ENCODE measurements at places on chromosomes 4 and X.

GRCh38 chr4:4818415-4819212 lies 40.9 kb upstream of the MSX1 start:
- no peak for DNase-seq

GRCh38 chr4:1208266-1208961 lies 36.0 kb upstream of the SPON2 start:
- peak; percentile 42 for DNase-seq

- no peak for DNase-seq
These were observed 312.0 kb downstream of the PDGFC start for GRCh38 chr4:156659570-156659969.

GRCh38 chr4:82900066-82900410 lies 497 bp upstream of the THAP9 start:
- DNase-seq = no peak

GRCh38 chr4:173233857-173234256 lies 65.2 kb downstream of the GALNT7 start:
- no peak for DNase-seq

DNA sequence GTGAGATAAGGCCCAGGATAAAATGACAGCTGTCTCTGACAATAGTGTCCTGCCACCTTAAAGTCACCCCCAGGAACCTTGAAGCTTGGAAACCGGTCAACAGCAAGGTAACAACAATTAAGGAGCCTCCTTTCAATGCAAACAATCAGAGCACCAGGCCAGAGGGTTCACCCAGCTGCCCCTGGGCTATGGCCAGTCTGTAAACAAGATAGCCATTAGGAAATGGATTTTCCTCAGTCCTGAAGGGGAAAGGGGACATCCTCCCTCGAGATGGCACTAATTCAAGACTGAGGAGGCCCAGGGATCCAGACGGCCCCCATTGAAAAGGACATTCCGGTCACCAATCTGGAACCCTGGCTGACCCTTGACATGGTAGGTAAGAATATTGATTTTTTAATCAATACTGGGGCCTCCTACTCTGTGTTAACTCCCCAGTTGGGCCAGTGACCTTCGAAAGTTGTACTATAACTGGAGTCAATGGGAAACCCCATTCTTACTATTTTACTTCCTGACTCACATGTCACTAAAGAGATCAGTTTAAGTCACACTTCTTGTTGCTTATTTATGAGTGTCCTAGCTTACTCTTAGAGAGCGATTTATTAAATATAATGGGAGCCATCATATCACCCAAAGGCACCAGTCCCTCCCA lies 61.7 kb upstream of the CT45A1 start:
- DNase-seq = no peak

Measured in ureter (tissue), 1 donor.